ENCODE measurements at places on chromosomes 7 and 10.
A peak's percentile ranks its signal among the peaks of the same experiment; 100 is the strongest.

DNA sequence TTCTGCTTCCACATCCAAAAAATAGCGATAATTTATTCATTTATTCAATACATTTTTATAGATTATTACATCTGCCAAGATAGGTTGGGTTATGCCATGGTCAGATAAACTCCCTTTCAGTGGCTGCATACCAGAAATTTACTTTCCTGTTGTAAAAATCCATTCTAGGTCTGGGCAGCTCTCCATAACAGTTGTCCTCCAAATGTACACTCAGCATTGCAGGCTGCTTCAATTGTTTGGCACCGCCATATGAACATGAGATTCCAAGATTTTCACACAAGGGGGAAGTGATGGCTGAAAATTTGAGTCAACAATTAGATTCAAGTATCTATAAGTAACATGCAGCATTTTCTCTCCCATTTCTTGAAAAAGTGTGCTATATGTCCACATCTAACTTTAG lies 568.7 kb downstream of the ETV1 start:
- H3K27ac ChIP-seq, result no peak overlapping the region
- no peak for DNase-seq
- no peaks in the 10 kb centered on the region for H3K4me1 ChIP-seq
- no peaks in the 10 kb centered on the region for H3K27me3 ChIP-seq
- H3K4me3 ChIP-seq, result no peak overlapping the region
- peaks cover 3% of the 10 kb centered on the region for H3K36me3 ChIP-seq

GRCh38 chr10:118501637-118502440 lies 93.6 kb downstream of the PRLHR start:
- no peak overlapping the region for H3K27ac ChIP-seq
- H3K27me3 ChIP-seq, result peaks cover 13% of the 10 kb centered on the region
- H3K4me1 ChIP-seq, result no peaks in the 10 kb centered on the region
- no peaks in the 10 kb centered on the region for H3K36me3 ChIP-seq
- no peak for DNase-seq
- no peak overlapping the region for H3K4me3 ChIP-seq

GRCh38 chr7:124728610-124729009 lies 37.0 kb downstream of the GPR37 start:
- peaks cover 44% of the 10 kb centered on the region for H3K4me1 ChIP-seq
- no peak overlapping the region for H3K27ac ChIP-seq
- H3K36me3 ChIP-seq, result peaks cover 7% of the 10 kb centered on the region
- no peak overlapping the region for H3K4me3 ChIP-seq

DNA sequence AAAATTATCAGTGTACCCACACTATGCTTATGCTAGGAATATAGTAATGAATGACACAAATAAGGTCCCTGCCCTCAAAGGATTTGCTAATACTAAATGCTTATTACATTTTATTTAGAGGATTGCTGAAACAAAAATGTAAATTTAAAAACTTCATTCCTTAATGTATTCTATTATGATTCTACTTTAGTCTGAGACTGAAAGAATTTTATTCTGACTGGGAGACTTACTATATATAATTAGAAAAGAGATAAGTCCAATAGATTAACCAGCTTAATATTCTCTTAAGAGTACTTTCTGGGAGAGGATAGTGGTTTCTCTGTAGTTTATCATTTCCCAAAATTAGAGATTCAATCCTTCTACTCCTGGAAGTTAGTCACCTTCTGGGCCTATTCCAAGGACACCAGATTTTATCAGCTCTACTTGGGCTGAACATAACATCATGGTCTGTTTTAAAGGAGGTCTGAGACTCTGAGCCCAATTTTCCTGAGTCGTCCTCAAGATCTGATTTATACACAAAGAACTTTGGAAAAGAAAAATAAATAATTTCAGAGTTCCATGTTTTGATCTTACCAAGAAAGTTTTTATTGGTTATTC lies 41.1 kb downstream of the ASZ1 start:
- peaks cover 4% of the 10 kb centered on the region for H3K36me3 ChIP-seq
- H3K27me3 ChIP-seq, result no peaks in the 10 kb centered on the region
- H3K4me3 ChIP-seq, result no peak overlapping the region
- H3K27ac ChIP-seq, result no peak overlapping the region

- H3K27me3 ChIP-seq, result no peaks in the 10 kb centered on the region
- H3K4me3 ChIP-seq, result no peak overlapping the region
- H3K36me3 ChIP-seq, result no peaks in the 10 kb centered on the region
- H3K27ac ChIP-seq, result no peak overlapping the region
- DNase-seq, result no peak
Measured at GRCh38 chr10:30970760-30971460, 60.8 kb downstream of the ZNF438 start.

DNA sequence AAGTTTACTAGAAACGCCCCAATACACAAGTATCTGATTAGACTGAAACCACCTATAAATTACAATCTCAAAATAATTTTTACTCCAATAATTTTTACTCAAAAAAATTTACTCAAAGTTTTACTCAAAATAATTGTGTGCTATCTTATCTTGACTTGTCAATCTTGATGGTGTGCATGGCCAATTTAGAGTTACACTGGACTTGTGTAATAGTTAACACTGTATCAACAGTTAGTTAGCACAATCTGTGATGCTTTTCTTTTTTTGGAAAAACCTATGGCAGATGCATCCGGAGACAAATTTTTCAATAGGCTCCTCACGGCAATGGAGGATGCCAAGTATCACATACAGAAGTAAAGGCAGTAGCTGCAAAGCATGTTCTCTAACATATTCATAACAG lies 24.9 kb downstream of the LMOD2 start:
- H3K27ac ChIP-seq, result no peak overlapping the region
- no peak overlapping the region for H3K4me3 ChIP-seq
- H3K36me3 ChIP-seq, result peaks cover 10% of the 10 kb centered on the region

DNA sequence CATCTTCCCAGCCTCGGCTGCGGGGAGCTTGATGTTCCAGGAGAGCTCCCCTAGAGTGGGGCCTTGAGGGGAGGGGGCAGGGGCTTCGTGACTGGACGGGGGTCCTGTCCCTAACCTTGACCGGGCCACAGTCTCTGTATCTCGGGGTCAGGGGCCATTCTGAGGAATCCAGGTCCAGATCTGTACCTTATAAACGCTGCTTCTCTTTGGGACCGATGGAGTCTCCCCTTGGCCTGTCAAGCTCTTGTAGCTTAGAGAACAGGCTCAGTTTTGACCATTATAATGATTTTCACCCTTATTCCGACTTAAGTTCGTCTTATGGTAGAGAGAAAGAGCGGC lies 831 bp downstream of the ZKSCAN5 start:
- no peaks in the 10 kb centered on the region for H3K27me3 ChIP-seq
- H3K36me3 ChIP-seq, result peaks cover 2% of the 10 kb centered on the region
- H3K4me3 ChIP-seq, result peak overlapping the region; percentile 98
- no peak for DNase-seq

DNA sequence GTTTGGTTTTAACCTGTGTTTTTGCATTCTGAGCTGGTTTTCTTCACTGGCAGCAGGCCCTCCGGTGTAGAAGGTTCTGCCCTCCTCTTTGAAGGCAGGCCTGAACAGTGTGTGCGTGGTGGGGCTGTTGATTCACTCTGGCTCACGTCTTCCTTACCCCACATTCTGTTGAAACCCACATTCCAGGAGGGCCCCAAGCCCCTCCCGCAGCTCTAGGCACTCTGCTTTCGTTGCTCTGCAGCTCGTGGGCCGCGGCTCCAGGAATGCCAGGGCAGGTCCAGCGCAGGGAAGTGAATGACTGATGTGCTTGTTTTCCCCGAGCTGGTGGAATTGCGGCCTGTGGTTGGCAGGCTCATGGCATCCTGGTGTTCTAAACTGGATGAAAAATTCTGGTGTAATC lies 49.0 kb downstream of the HTRA1 start:
- no peak for DNase-seq
- peaks cover 6% of the 10 kb centered on the region for H3K4me1 ChIP-seq
- no peak overlapping the region for H3K4me3 ChIP-seq
- H3K27me3 ChIP-seq, result no peaks in the 10 kb centered on the region

DNA sequence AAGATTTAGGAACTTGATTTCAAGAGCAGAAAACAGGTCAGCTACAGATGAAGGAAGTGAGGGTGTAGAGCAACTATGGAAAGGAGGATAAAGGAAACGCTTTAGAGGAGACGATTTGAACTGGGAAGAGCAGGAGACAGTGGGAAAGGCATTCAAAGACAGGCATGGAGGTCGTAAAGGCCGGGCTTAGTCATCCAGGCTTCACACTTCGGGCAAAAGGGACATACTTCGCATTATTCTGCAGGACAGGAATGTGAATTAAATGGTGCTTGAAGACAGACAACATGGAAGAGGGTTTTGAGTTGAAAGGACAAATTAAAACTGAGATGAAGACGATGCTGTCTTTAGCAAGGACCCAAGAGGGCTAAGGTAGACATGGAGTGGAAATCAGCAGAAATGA lies 8.1 kb downstream of the FAM171A1 start:
- peaks cover 29% of the 10 kb centered on the region for H3K4me1 ChIP-seq
- H3K27ac ChIP-seq, result peak overlapping the region; percentile 39
- DNase-seq, result no peak
- no peak overlapping the region for H3K4me3 ChIP-seq
- no peaks in the 10 kb centered on the region for H3K27me3 ChIP-seq

DNA sequence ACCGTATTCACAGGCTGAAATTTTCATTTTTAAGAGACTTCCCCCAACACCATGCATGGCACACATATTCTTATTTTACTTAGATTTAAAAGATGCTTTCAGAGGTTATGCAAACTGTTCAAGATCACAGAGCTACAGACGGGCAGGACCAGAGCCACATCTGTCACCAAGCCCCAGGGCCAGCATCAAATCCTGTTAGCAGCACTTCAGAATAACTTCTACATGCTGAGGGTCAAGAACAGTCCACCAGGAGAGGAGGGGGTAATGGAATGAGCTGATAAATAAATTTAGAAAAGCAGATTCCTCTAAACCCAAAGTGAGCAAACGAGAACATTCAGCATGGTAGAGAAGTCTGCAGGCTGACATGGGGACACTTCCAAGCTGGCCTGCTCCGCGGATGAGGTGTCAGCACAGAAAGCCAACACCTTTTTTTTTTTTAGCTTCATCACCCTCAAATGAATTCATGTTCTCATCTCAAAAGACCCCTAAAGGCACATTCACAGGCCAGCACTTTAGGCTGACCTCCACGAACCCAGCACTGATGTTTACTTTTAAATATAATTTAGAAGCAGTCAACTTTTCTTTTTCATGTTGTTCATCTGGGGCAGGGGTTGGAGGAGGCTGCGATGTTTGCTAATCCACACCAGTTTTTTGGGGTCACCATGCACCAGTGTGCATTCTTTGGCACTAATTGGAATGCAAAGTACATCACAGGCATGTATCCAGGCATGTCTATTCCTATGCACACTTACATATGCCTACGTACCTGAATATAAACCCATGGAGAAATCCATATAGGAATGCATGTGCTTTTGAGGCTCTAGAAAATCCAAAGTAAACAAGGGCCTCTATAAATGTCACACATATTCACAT lies 249.0 kb downstream of the TNS3 start:
- H3K27me3 ChIP-seq, result no peaks in the 10 kb centered on the region
- H3K36me3 ChIP-seq, result peaks cover 8% of the 10 kb centered on the region
- peak overlapping the region; percentile 54 for H3K4me3 ChIP-seq
- H3K27ac ChIP-seq, result no peak overlapping the region
- no peak for DNase-seq

DNA sequence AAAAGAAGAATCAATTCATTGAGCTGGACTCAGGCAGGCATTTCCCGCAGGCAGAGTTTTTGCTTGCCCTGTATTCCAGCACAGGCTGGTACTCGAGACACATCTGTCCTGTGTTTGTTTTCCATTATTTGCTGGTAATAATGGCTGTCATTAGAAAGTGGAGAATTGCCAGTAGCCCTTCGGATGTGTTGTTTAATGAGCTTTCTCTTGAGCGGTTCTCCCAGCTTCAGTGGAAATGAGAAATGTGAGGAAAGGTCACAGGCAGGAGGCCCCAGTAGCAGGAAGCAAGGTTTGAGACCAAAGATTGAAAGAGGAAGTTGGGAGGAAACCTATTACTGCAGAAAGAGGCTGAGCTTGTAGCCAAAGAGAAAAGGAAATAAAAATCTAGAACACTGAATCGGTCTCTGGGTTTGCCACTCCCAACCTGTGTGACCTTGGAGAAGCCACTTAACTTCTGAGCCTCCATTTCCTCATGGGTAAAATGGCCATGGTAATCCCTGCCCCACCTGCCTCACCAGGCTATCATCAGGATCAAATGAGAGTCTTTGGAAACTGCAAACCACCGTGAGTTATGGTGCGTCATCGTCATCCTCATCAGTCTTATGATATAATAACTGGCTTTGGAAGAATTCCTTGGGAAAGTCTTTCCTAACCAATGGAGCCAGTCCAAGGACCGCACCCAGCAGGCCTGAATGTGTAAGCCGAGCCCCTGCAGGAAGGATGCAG lies 67.7 kb downstream of the TACR2 start:
- no peaks in the 10 kb centered on the region for H3K27me3 ChIP-seq
- peak overlapping the region; percentile 28 for H3K27ac ChIP-seq
- no peak for DNase-seq
- H3K36me3 ChIP-seq, result peaks cover 10% of the 10 kb centered on the region
- H3K4me3 ChIP-seq, result peak overlapping the region; percentile 19
- peaks cover 48% of the 10 kb centered on the region for H3K4me1 ChIP-seq

DNA sequence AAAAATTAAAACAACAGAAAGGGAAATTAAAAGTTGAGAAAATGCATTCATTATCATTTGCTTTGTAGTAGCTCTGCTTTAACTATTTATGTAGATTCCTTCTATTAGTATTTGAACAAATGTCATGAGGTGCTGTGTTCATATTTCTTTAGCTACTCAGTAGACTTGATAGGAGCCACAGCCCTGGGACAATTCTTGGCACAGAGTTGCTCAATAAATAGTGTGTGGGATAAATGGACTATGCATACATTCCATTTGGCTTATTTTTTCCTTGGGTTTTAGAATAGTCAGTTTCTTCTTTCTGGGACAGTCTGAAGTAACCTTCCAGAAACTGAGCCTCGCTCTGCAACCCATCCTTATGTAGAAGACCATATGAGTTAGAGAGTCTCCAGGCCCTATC lies 13.4 kb downstream of the RPP30 start:
- DNase-seq, result no peak
- no peak overlapping the region for H3K27ac ChIP-seq
- H3K4me1 ChIP-seq, result no peaks in the 10 kb centered on the region
- no peaks in the 10 kb centered on the region for H3K27me3 ChIP-seq
- no peak overlapping the region for H3K4me3 ChIP-seq

DNA sequence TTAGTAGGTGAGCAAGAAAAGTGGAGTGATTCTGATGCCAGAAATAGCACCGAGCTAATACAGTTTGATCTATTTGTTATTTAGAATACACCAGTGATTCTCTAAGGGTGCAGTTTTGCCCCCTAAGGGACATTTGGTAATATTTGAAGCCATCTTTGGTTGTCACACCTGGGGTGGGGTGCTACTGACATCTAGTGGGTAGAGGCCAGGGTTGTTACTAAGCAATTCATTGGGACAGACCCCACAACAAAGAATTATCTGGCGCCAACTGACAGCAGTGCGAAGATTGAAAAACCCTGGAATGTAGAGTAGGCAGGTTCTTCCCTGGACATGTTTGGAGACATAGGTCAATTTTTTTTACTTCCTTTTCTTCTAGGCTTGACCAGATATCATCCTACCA lies 14.6 kb downstream of the PALS2 start:
- peaks cover 3% of the 10 kb centered on the region for H3K36me3 ChIP-seq
- no peak for DNase-seq
- no peak overlapping the region for H3K4me3 ChIP-seq
- no peaks in the 10 kb centered on the region for H3K27me3 ChIP-seq
- H3K27ac ChIP-seq, result no peak overlapping the region

- H3K4me3 ChIP-seq, result no peak overlapping the region
- H3K27ac ChIP-seq, result no peak overlapping the region
- no peaks in the 10 kb centered on the region for H3K27me3 ChIP-seq
- no peak for DNase-seq
- H3K36me3 ChIP-seq, result no peaks in the 10 kb centered on the region
Measured at GRCh38 chr10:5659702-5660528, 6.5 kb downstream of the ASB13 start.

GRCh38 chr10:71631007-71631861 lies 88.3 kb downstream of the C10orf105 start:
- H3K4me1 ChIP-seq, result peaks cover 52% of the 10 kb centered on the region
- no peak for DNase-seq
- peak overlapping the region; percentile 51 for H3K27ac ChIP-seq
- H3K36me3 ChIP-seq, result no peaks in the 10 kb centered on the region
- no peak overlapping the region for H3K4me3 ChIP-seq

Data from neural crest cell (in vitro differentiated cells).